NCI-H1417 (cell line): ENCODE measurements at places on chromosomes 2 and 18.
A peak's percentile ranks its signal among the peaks of the same experiment; 100 is the strongest.

DNA sequence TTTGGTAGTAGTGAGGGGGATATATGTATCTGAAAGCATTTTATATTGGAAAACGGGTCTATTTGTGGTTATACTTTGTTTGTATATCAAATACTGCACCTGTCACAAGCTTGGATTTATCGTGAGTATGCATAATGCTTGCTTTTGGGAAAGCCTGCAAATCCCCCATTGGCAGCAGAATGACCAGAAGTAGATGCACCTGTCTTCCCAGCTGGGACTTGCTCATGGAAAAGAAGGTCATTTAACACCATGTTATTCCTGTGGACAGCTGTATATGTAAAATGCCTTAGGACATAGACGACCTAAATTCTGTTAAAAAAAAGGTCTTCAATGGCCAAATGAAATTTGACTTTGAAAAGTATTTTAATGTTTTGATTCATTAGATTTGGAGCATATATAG lies 599.4 kb downstream of the XIRP2 start:
- peak; percentile 41 for DNase-seq

GRCh38 chr2:112887964-112888749 lies 22.8 kb upstream of the IL37 start:
- no peak for DNase-seq

GRCh38 chr2:102718387-102719316 lies 43.2 kb upstream of the TMEM182 start:
- DNase-seq: no peak

DNA sequence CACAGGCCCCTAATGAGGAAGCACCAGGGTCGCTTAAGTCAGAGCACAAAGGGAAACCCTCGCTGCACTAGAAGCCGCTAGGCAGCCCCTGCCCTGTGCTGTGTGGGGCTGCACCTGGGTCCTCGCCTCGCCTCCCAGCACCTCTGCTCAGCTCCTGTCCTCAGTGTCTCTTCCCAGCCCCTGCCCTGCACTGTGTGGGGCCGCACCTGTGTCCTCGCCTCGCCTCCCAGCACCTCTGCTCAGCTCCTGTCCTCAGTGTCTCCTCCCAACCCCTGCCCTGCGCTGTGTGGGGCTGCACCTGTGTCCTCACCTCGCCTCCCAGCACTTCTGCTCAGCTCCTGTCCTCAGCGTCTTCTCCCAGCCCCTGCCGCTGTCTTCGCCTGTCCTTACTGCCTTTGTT lies 342.8 kb downstream of the EIPR1 start:
- DNase-seq: no peak

- DNase-seq: peak; percentile 46
Measured at GRCh38 chr2:4653991-4654390, 950.6 kb downstream of the DCDC2C start.

DNA sequence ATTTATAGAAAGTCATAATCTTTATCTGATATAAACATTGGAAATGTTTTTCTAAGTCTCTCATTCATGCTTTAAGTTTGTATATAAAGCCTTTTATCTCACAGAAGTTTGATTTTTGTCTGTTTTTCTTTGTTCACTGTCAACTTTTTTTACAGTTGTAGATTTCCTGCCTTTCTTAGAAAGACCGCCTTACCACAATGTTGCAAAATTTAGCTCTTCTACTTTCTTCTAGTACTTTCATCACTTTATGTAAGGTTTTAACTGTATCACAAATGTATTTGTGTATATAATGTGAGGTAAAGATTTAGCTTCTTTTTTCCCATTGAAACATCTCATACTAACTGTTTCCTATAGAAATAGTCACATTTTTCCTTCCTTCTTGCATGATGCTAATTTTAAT lies 136.1 kb downstream of the DNAH6 start:
- no peak for DNase-seq

DNA sequence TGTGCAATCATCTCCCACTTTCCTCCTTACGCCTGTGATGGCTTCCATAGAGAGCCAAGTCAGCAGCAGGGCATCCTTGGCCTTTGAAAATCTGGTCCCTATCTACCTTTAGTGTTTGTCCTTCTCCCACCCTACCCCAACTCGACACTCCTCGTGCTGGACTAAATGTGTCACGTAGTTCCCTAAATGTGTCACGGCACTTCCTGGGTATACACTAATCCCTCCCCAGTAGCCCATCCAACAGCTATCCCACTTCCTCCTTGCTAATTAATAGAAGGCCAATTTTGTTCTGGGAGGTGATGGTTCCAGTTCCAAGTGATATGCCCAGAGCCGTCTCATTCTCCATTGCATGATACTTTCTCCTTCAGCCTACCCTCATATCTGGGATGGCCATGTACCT lies 36.5 kb upstream of the ZFP36L2 start:
- DNase-seq: no peak

DNA sequence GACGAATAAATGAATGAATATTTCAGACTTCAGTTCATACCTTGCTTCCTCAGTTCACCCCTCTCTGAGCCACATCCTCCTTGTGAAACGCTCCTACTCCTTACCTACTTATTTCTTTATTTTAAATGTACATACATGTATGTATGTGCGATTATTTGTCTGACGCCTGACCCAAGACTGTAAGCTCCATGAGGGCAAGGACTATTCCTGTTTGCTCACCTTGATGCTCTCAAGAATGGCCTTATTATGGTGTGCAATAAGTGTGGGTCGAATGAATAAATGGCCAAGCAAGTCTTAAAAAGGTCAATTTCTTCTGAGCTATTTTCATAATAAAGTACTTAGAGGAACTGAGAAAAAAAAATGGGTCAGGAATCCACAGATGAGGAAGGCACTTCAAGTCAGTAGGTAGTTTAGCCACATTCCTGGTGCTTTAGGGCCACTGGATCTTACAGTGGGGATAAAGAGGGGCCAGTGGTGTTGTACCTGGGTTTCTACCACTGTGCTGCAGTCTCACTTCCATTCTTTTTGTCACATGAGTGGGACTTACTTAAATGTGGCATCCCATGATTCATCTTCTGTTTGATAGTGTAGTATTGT lies 74.7 kb downstream of the SDC1 start:
- no peak for DNase-seq

- DNase-seq: no peak
Measured at GRCh38 chr2:12212841-12213597, 466.6 kb downstream of the LPIN1 start.

DNA sequence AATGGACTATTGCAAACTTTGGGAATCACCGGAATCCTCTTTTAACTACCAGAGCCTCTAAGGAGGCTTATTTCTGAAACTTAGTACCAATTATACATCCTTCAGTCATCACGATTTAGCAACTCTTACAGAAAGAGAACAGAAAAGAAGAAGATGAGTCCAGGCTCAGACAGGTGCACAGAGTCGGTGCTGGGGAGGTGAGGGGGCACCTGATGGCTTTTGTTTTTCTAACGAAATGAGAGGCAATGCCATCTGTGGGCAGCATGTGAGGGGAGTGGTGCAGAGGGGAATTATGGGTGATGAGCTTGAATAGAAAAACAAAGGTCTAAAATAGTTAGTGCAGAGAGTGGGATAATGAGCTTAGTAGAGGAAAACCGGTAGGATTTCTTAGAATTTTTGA lies 522.6 kb downstream of the CMPK2 start:
- no peak for DNase-seq

DNA sequence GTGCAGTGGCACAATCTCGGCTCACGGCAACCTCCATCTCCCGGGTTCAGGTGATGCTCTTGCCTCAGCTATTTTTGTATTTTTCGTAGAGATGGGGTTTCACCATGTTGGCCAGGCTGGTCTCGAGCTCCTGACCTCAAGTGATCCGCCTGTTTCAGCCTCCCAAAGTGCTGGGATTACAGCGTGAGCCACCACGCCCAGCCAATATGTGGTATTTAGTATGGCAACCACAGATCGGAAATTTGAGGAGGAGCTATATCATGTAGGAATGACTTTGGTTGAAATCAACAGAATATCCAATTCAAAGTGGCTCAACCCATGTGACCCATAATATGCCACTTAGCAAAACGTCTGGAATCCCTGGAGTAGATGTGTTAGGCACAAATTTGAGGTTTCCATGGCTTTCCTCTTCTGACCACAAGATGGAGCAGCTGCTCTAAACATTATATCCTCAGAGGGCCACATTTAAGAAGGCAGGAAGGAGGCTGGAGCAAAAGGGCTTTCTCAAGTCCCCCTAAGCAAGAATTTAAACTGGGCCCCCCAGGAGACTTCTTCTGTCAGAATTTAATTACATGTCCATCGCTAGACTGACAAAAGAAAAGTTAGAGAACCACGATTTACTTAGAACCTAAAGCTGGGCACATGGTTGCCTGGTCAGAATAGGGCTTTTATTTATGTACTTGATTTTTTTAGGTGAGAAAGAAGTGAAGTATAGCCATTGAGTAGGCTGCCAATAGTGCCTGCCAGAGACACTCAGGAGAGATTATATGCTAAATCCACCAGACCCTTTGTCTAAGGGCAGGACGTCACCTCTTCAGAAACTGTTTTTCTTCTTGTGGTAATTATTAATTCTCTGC lies 49.6 kb upstream of the ITSN2 start:
- peak; percentile 80 for DNase-seq

DNA sequence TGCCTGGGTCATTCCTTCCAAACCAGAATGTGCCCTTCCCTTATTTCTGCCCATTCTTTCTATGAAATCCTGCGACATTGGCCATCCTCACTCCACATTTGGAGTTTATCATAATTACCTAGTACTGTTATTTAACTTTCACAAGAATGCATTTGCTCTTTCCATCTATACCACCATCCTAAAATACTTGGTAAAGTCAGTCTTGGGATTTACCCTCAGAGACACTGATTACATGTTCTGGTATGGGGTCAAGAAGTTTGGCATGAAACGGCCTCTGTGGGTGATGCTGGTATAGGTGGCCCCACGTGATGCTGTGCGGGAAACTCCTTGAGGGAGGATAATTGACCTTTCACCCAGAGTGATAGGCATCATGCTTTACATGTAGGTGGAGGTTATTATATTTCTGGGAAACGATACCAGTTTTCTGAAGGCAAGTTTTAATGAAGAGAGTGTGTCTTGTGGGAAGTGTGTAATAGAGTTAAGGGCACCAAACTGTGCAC lies 123.5 kb downstream of the FMNL2 start:
- DNase-seq: no peak

- DNase-seq: no peak
Measured at GRCh38 chr2:23587341-23587880, 202.4 kb downstream of the KLHL29 start.

DNA sequence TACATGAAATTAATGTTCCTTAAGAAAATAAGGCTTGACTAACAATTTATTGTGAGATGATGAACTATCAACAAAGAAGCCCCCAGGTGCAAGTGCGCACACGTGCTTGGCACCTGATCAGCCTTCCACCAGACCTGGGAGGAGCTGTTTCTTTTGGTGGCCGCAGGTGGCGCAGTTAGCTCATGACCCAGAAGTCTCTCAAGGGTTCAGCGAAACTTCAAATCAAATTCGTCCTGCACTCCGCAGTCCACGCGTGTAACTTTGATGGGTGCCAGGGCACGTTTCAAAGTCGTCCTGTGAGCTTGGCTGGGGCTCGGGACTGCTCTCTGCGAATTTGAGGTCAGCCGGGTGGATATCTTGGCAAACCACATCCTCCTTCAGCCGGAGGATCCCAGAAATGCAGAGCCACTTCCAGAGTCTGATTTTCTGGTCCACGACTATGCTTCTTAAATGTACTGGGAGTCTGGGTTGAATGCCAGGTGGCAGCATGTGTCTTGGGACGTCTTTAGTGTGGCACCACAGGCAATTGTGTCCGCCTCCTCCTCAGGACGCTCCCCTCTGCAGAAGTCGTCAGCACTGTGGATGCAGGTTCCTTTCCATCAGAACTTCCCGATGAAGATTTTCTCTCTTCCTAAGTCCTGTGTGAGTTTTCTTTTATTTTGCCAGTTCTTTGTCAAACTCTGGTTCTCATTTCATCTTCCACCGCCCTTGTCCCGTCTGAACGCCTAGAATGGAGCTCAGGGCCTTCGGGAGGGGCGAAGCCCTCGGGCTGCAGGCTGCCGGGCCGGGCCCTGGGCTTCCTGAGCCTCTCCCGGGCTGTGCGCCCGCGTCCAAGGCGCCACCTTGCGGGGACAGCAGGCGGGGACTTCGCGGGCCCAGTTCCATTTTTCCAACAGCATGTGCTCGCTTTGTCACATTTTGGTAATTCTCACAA lies 61.3 kb upstream of the RAPGEF4 start:
- no peak for DNase-seq

- no peak for DNase-seq
Measured at GRCh38 chr2:235937087-235937486, 231.1 kb downstream of the GBX2 start.

DNA sequence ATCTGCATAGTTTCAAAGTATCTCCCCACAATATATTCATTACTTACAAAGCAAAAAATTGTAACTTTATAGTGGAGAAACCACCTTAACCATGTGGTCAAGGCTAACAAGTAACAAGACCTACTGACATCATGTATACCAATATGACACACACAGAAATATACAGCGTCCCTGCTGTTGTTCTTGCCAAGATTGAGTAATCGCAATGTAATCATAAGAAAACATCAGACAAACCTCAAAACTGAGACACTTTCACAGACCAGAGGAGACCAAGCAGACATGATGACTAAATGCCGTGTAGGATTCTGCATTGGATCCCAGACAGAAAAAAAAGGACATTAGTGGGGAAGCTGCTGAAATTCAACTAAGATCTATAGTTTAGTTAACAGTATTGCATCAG lies 123.0 kb downstream of the ACAA2 start:
- DNase-seq: no peak

GRCh38 chr18:79590191-79591031 lies 89.2 kb upstream of the CTDP1 start:
- DNase-seq: peak; percentile 82

- DNase-seq: no peak
Measured at GRCh38 chr2:68767031-68767961, 32.7 kb downstream of the ARHGAP25 start.

- no peak for DNase-seq
Measured at GRCh38 chr2:158689391-158689790, 105.7 kb upstream of the DAPL1 start.

DNA sequence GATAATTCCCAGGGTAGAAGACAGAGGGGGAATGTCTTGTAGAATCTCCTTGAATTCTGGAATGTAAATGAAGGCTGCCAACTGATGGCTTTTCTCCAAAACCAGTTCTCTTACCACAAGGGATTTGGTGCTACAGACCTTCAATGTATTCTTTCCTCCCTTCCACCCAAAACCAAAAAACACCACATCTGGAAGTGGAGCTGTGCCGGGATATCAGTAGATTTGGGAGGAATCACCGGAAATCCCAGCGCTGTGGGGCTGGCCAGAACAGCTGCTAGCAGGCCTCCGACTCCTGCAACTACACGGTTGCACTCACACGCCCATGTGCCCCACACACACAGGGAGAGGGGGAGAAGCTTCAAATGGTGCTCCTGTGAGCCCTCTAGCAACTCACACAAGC lies 45.7 kb downstream of the RPL31 start:
- no peak for DNase-seq

- DNase-seq: no peak
Measured at GRCh38 chr2:96844405-96844808, 586 bp upstream of the ANKRD23 start.

- no peak for DNase-seq
Measured at GRCh38 chr2:8459474-8459873, 222.4 kb upstream of the ID2 start.

GRCh38 chr2:6780765-6781274 lies 84.9 kb downstream of the CMPK2 start:
- DNase-seq: peak; percentile 86
